DMS79 (cell line): ENCODE measurements at places on chromosomes 7 and 10.

DNA sequence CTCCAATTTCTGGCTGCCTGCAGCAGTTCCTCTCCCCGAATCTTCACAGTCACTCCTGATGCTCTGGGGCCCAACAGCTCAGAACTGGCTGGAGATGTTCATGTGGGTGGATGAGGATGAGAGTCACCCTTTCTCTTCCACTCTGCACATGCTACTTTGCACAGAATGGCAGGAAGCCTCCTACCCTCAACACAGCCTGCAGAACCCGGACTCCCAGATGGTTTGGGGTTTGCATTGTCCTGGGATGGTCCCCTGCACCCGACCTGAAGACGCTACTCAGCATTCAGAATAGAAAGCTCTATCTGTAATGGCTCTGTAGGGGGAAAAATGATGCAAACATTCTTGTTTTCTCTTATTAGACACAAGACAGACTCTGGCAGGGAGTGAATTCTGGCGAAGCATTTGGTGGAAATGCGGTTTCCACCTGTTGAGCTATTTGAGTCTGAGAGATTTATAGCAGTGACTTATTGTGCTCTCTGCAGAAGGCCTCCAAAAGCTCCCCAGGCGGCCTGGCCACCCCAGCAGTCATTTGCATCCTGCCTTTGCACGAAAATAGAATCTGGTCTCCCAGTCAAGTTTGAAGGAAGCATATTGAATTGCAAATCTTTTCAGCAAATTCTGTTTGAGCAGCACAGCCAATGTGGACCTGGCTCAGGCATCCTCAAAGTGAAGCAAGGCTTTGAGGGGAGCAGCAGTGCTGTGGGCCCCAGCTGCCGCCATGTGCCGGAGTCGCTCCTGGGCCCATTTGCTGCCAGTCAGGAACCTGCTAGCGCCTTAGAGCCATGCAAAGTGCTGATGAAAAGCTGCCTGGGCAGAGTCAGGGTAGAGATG, 309.3 kb downstream of the TCERG1L start:
- DNase-seq: no peak

GRCh38 chr10:1498746-1499358, 238.5 kb downstream of the ADARB2 start:
- DNase-seq: no peak

DNA sequence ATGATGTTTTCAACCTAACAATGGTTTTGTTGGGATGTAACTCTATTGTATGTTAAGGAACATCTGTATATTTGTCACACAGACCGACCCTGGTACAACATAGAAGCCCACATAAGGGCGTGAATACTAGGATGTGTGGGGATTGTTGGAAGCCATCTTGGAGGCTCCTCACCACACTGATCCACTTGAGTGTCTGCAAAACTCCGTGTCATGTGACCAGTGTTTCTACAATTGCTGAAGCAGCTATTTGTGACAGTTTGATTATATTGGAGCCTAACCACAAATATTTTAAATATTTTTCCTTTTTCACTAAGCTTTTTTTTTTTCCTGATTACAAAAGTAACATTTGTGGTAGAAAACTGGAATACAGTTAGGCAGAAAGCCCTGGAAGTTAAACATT, 27.9 kb downstream of the RALA start:
- no peak for DNase-seq

GRCh38 chr7:50599385-50599784, 34.2 kb upstream of the DDC start:
- no peak for DNase-seq

DNA sequence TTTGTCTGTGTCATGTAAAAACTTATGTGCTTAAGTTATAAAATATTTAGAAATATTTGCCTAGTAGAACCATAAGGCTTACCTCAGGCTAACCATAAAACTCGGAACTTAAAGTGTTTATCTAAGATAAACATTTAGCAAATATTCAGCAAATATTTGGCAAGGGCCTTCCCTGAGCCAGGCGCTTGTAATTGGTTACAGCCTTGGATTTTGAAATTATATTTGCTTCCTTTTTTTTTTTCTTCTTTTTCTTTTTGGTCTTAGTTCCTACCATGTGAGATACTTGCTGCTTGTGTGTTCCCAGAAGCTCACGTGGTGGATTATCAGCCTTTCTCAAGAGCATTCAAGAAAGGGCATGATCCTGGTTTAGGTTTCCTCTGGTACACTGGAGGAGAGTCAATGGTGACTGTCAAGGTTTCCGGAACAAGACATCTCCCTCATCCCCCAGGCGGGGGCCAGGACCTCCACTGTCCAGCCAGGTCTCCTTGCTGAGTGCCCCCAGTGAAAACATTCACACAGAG, 5.2 kb upstream of the BRI3 start:
- no peak for DNase-seq

- no peak for DNase-seq
Observed at GRCh38 chr7:152115021-152115718, 89.7 kb downstream of the GALNT11 start.

- DNase-seq: no peak
Observed at GRCh38 chr7:46542076-46542475, 621.0 kb upstream of the IGFBP3 start.

GRCh38 chr10:5285186-5285585, 79.6 kb upstream of the UCN3 start:
- DNase-seq: no peak

DNA sequence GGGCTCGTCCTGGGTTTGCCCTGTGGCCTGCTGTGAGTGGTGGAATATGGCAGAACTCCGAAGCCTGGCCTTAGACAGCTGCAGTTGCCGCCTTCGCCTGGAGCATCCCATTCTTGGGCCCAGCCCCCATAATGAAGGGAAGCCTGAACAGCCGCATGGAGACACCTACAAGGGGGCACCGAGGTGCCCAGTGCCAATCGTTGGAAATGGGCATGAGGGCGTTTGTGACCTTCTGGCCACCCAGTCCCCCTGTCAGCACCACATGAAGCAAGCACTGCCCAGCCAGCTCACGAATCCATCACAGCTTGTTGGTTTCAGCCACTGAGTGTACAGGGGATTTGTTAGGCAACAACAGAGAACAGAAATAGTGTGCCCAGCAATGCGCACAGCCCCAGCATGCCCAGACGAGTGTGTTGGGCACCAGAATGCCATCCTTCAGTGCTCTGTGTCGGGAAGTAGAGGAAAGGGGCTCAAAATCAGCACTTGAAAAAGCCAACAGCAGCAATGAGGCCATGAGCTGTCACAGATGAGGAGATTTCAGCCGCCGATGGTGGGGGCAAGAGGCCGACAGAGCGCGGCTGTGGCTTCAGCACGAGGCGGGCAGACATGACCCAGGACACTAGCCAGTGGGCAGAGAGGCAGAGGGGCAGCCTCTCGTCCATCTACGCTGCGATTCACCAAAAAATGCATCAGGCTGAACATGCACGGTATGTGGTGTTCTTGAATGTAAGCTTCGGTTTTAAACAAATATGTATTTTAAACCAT, 91.2 kb downstream of the TNS3 start:
- no peak for DNase-seq

GRCh38 chr7:5437987-5438386, 14.4 kb upstream of the TNRC18 start:
- no peak for DNase-seq
